ENCODE measurements at places on chromosomes 1 and 21.

GRCh38 chr1:14656384-14656937, 58.0 kb downstream of the KAZN start:
- DNase-seq, result no peak

- no peak for DNase-seq
Measured at GRCh38 chr1:115218699-115219098, 119.3 kb downstream of the NGF start.

- no peak for DNase-seq
Measured at GRCh38 chr1:155192346-155193274, 15.1 kb downstream of the THBS3 start.

GRCh38 chr1:7177438-7178146, 392.3 kb downstream of the CAMTA1 start:
- DNase-seq, result no peak

- no peak for DNase-seq
Measured at GRCh38 chr1:232062967-232063366, 436.4 kb downstream of the DISC1 start.

DNA sequence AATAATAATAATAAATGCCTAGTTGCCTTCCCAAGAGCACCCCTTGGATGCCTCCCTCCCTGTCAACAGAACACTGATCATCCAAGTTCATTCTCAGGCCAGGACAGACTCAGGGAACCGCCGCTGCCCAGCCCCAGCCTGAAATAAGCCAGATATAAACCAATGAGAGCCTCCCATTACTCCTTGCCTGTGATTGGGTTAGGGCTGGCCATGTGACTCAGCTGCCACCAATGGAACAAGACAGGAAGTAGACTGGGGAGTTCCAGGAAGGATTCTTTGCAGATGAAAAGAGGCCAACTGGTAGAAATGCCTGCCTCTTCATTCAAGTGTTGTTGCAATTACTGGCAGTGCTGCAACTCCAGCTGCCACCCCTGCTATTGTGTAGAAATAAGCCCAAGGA, 146.4 kb upstream of the TIAM1 start:
- no peak for DNase-seq

GRCh38 chr21:37749132-37749531, 167.1 kb downstream of the KCNJ6 start:
- no peak for DNase-seq

GRCh38 chr1:173410794-173411236, 66.3 kb upstream of the PRDX6 start:
- no peak for DNase-seq
